ENCODE measurements at places on chromosomes 5 and 9.

DNA sequence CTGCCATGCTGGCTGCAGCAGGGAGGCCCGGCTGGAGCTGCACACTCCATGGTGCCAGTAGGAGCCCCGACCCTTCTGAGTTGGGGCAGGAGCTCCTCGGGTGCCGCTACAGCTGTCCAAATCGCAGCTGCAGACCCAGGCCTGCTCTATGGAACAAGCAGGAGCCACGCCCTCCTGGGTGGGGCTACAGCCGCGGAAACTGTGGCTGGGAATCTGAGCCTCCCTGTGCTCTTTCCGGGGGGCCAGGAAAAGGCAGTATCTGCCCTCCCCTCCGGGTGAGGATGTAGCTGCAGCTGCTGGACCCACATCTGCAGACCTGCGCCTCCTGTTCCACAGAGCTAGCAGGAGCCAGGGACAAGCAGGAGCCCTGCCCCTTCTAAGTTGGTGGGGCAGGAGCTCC lies 278.9 kb upstream of the ACTBL2 start:
- no peak for DNase-seq

DNA sequence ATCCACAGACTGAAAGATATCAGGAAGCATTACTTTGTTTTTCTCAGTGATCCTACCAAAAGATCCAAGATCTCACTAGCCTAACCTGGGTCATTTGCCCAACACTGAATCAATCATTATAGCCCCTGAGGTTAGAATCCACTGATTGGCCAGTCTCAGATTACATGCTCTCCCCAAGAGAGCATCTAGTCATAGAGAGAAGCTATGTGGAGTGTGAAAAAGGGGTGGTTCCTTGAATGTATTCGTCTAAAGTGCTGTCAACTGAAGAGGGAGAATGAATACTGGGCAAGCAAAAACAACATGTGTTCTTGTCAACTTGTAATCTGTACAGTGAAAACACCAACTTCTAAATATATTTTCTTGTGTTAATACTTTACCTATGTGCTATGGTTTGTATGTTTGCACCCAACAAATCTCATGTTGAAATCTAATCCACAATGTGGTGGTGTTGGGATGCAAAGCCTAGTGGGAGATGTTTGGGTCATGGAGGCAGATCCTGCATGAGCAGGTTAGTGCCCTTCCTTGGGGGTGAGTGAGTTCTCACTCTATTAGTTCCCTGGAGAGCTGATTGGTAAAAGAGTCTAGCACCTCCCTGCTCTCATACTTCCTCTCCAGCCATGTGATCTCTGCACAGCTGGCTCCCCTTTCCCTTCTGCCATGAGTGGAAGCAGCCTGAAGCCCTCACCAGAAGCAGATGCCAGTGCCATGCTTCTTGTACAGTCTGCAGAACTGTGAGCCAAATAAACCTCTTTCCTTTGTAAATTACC lies 60.3 kb upstream of the PJA2 start:
- no peak for DNase-seq

DNA sequence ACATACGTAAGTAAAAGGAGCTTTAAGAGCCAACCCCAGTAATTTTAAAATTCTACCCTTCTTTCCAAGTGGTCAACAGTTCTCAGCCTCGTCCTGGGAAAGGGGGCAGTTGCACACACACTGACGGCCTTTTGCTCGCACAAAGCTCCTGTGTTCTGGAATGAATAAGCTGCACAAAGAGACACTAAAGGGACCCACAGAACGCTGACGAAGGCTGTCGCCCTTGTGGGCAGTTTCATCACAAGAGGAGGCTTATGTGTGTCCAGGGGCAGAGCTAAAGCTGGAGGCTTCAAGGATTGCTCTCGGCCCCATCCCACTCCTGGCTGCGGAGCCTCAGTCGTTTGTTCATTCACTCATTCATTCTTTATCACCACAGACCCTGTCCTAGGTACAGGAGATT lies 67.0 kb upstream of the NEK6 start:
- DNase-seq = no peak

DNA sequence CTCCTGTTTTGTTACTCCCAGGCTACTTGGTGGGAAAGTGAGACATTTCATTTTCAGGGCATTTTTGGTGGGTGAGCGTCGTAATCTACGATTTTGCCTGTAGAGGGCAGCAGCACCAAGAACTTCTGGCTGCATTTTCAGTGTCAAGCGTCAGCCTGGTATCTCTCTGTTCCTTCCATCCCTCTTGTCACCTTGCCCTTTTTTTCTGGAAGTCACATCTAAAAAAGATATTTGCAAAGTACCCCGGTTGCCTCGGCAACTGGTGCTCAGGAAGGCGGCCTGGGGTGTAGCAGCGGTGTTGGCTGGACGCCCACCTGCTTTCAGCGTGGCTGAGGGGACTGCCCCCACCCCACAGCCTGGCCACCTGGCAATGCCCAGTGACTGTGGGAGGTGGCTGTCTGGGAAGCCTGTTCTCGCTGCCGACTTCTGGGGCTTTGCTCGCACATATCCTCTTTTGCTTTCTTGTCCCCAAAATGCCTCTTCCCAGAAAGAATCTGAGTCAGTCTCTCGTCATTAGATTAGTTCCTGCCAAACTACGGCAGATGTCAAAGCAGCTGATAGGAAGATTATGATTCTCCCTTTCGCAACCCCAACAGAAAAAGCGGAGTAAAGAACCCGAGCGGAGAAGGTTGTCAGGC lies 84.5 kb downstream of the ACER2 start:
- peak; percentile 90 for DNase-seq

DNA sequence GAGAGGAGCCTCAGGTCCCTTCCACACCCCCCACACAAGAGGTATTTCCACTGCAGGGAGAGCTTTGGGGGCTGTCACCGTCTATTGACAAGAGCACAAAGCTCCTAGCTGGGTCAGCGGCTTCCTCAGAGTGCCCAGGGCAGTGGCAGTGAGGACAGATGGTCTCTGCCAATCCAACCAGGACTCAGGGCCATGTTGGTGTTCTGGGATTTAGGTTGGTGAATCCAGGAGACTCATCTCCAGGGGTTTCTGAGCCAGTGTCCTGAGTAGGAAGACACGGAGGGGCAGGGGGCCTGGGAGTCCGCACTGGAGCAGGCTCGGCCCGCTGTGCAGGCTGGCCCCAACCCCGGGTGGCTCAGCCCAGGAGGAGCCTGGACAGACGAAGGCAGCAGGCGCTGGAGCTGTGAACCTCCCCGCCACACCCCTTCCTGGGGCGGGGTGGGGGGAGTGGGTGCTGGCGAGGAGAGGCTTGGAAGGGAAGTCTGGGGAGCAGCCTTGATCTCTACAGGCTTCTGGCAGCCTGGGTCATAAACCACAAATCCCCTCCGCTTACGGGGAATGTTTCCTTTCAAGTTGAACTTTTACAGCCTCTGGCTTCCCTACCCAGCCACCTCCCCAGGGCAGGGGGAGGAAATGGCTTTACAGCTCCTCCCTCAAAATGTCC lies 19.6 kb downstream of the CRB2 start:
- no peak for DNase-seq

DNA sequence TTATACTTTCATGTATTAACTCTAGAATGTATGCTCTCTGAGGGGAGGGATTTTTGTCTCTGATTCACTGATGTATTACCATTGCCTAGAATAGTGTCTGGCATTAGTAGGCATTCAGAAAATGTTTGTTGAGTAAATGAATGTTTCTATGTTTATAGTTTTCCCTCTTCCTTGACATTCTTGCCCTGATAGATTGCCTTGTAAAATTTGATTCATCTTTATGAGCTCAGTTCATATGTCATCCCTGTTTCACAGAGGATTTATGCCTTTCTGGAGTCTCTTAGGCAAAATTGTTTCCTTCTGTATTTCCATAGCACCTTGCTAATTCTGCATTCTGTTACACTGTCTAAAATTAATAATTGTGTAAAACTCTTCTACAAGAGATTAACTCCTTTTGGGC lies 72.3 kb downstream of the RASA1 start:
- DNase-seq = no peak

DNA sequence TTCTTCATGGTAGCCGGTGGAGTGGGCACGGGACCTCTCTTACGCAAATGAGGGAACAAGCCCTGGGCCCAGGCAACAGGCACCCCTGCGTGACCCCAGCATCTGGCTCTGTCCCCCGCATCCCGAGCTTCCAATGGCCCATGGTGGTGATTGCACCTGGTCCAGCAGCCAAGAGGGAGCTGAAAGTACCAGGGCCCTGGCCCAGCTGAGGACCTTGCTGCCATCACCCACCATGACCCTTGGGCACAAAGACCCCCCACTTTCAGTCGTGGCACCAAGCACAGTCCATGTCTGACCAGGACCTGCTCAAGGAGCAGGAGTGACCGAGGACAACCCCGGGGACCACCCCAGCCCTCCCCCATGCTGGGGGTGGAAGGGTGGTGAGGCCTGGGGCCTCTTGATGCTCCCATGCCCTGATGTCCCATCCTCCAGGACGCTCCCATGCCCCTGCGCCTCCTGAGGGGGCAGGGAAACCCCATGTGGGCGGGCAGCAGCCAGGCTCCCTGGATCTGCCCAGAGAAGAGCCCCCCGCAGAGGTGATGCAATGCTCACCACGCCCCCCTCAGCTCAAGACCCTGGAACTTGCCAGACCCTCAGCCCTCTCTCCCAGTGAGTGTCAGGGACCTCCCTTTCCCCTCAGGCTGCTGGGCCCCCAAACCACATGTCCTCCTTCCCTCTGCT lies 123.9 kb downstream of the ADAMTS2 start:
- no peak for DNase-seq

DNA sequence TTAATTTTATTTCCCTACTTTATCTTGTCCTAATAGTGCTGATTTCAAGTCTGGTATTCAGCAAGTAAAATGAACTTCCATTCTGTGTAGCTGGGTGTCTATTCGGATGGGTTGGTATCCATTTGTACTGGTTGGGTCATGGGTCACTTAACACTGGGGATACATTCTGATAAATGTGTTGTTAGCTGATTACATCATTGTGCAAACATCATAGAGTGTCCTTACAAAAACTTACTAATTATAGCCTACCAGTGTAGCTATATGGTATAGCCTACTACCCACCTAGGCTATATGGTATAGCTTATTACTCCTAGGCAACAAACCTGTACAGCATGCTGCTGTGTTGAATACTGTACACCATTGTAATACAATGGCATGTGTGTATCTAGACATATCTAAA lies 1373.7 kb upstream of the DMAC1 start:
- DNase-seq = no peak

DNA sequence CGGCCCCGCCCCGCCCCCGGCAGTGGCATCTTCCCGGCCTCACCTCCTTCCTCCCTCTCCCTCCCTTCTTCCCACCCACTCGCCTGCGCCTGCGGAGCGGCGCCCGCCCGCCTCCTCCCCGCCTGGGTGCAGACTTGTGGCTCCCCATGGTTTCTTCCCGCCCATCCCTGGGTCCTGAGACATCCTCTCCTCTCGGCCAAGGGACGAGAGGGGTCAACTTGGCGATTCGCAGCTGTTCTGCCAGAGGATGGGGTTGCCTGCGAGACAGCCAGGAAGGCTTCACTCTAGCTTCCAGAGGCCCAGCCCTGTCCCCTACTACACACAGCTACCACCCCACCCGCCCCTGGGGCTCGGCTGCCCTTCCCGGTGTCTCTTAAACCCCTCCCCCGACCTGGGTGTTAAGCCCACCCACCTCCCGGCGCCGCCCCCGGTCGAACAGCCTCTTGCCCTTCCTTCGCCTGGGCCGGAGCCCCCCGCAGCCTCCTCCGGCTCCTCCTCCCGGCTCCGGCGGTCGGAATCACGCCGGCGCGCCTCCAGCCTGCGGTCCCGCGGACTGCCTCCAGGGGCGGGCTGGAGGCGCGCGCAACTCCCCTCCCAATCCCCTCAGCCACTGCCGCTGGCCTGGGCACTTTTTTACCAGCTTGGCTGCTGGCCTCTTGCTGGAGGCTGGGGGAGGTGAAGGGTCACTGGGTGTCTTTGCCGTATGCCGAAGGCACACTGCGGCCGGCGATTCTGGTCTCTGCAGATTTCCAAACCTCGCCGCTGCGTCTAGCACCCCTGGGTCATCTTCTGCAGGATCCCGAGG lies 1.9 kb downstream of the JADE2 start:
- DNase-seq = peak; percentile 89

- no peak for DNase-seq
Observed at GRCh38 chr5:179497636-179498340, 52.6 kb upstream of the RUFY1 start.

GRCh38 chr5:25160891-25161290 lies 516.1 kb upstream of the CDH10 start:
- no peak for DNase-seq

DNA sequence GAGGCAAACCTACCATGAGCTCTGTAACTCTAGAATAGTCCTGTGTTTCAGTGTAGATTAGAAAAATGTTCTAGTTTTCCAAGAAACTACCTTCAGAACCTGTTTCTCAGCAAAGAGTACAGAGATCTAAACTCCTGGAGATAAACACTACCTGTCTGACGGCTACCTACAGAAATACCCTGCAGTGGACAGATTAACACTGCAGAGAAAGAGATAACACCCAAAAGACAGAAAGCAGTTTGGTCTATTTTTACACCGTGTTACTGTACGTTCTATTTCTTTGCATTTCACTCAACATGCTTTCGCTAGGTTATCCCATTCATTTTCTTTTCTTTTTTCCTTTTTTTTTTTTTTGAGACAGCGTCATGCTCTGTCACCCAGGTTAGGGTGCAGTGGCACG lies 11.6 kb downstream of the SCAI start:
- DNase-seq = no peak

DNA sequence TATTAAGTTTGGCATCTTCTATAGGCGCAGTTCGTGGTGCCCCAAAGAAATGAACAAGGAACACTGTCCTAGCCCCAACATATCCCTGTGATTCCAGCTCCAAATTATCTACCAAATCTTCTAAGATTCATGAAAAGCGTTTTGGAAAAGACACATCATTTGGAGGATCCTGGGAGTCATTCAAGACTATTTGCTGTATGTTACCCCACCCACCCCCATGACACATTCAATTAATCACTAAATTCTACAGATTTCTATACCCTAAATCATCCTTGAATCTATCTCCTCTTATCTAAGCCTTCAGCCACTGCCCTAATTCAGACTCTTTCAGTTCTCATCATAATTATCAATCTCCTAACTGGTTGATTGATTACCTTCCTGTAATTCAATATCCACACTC lies 5.5 kb upstream of the RUSC2 start:
- DNase-seq = no peak

DNA sequence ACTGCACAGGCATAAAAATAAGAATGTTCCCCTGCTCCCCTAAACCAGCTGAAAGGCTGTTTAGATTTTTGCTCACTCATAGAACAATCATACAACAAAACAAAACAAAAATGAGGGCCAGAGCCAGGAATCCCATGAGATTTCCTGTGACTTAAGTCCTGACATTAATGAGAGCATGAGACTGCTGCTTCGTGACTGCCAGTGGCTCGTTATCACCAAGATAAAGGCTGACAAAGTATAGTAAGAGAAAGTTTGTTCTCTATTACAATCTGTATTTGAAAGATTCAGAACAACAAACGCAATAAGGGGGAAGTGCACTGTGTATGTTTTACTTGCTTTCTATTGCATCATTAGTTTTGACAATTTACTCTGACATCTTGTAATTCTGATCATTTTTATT lies 837.1 kb upstream of the C9orf72 start:
- no peak for DNase-seq

DNA sequence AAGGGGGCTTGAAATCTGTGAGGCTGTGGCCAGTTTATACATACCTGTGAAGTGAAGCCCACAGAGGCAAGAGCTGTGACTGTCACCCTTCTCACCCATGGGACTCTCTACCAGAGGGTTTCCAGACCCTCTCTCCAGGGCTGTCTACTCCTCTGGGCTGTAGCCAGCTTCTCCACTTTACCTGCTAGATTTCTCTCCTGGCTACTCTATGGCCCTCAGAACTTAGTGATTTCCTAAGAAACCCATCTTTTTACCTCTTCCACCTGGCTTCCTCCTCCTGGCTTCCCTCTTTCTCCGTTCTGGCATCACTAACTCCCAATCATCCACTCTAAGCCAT lies 78.0 kb downstream of the SEC61B start:
- DNase-seq = no peak

All from heart left ventricle (tissue), 16 donors.